Effector CD8-positive, alpha-beta T cell (primary cell): ENCODE measurements at places on chromosomes 1 and 21.
A peak's percentile ranks its signal among the peaks of the same experiment; 100 is the strongest.

DNA sequence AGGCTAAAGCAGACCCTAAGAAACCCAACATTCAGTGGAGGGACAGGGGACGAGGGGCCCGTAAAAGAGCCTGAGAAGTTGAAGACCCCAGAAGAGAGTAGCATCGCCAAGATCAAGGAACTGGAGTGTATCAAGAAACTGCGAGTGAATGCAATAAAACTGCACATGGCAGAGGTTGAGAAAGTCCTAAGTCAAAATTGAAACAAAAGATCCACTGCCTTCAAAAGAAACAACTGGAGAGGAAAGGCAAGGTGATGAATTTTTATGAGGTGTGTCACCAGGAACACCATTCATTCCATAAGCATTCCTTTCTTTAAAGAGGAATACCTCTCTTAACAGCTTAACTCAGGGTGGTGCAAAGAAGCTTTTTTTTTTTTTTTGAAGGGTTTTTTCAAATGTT is 38.3 kb upstream of the ADORA3 start:
- no peak for DNase-seq

DNA sequence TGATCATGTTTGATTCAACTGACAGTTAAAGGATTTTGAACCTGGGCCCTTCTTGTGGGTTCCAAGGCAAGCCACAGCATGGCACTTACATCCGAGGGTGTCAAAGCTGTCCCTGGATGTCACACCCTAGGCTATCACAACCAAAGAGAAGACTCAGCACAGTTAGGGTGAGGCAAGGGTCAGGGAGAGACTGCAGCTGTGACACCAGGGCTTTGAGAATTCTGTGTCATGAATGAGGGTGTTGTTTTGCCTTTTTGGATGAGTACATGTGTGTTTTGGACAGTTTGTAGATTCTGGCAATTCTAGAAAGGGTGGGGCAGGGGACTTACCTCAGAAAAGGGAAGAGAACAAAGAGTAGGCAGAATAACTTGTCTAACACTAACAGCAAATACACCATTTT is 37.8 kb upstream of the ZNF326 start:
- no peak for DNase-seq

GRCh38 chr1:18936471-18936813 is 20.0 kb downstream of the IFFO2 start:
- DNase-seq: no peak

DNA sequence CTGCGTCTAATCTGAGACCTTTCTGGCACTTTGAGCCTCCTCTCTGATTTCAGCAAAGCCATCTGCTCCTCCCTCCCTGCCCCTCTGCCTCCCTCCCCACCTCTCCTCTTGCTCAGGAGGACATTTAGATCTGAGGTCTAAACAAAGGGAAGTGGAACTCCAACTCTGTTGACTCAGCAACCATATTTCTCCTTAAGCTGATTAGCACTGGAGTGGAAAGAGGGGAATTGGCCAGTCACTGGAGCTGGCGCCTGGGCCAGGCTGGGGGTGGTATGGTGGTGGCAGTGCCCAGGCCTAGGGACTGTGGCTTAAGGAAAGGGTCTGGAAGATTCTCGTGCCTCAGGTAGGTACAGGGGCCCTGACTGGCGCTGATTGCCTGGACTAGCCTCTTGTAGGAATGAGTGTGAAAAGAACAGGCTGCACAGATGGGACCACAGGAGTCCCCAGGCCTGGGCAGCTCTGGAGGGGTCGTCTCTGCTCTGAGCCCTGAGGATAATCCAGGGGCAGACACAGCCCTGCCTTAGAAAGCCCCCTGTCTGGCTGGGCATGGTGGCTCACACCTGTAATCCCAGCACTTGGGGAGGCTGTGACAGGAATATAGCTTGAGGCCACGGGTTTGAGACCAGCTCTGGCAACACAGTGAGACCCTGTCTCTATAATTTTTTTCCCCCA is 11.9 kb downstream of the SH2D2A start:
- DNase-seq: no peak

DNA sequence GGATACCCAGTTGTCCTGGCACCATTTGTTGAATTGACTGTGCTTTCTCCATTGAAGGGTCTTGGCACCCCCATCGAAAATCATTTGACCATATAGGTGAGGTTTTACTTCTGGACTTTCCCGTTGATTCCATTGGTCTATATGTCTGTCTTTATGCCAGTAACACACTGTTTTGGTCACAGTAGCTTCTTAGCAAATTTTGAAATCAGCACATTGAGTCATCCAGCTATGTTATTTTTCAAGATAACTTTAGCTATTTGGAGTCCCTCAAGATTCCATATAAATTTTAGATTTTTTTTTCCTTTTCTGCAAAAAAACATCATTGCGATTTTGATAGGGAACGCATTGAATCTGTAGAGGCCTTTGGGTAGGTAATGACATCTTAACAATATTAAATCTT is 235.6 kb downstream of the SMYD3 start:
- DNase-seq: no peak

GRCh38 chr1:246078126-246078887 is 428.8 kb downstream of the SMYD3 start:
- DNase-seq: no peak

DNA sequence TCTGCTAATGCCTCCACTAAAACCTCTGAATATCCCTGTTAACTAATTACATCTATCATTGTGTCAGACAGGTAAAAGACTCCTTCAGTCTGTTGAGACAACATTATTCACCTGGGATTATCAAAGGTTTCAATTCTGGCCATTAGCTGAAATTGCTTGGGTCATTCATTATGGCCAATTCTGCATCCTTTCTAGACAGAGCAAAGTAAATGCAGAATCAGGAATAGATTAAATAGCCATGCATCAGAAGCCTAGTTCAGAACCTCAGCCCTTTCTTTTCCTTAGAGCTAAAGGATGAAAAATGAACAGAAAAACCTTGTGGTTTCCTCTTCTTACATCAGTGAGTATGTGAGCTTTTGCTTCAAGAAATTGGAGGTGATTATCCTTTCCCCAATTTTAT is 665.4 kb upstream of the CAMK1G start:
- DNase-seq: no peak

- no peak for DNase-seq
These were observed 25.5 kb upstream of the PSMG1 start for GRCh38 chr21:39208624-39209333.

GRCh38 chr1:118960026-118960561 is 28.0 kb downstream of the TBX15 start:
- DNase-seq: no peak

DNA sequence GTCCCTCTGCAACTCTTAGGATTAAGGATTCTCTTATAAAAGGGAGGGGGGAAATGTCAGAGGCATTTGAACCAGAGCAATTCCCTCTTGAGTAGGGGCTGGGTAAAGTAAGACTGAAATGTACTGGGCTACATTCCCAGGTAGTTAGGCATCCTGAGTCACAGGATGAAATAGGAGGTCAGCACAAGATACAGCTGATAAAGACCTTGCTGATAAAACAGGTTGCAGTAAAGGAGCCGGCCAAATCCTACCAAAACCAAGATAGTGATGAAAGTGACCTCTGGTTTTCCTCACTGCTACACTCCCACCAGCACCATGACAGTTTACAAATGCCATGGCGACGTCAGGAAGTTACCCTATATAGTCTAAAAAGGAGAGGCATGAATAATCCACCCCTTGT is 14.3 kb upstream of the COX20 start:
- DNase-seq: no peak

DNA sequence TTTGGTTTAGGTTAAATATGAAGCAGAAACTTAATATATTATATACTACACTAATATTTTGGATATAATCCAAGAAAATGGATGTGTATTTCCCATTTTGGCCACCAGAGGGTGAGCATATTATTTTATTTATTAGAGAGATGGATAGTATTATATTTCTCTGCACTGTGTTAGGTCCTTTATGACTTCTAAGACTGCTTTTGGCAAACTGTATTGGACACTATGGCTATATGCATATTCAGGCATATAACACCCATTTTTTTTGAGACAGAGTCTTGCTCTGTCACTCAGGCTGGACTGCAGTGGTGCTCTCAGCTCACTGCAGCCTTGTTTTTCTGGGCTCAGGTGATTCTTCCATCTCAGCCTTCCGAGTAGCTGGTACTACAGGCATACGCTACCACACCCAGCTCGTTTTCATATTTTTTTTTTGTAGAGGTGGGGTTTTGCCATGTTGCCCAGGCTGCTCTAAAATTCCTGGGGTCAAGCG is 17.8 kb upstream of the PGM1 start:
- DNase-seq: no peak

- peak; percentile 29 for DNase-seq
These were observed 12.8 kb upstream of the LMX1A start for GRCh38 chr1:165369255-165369848.

- no peak for DNase-seq
These were observed 35.2 kb downstream of the KANK4 start for GRCh38 chr1:62283986-62284385.

DNA sequence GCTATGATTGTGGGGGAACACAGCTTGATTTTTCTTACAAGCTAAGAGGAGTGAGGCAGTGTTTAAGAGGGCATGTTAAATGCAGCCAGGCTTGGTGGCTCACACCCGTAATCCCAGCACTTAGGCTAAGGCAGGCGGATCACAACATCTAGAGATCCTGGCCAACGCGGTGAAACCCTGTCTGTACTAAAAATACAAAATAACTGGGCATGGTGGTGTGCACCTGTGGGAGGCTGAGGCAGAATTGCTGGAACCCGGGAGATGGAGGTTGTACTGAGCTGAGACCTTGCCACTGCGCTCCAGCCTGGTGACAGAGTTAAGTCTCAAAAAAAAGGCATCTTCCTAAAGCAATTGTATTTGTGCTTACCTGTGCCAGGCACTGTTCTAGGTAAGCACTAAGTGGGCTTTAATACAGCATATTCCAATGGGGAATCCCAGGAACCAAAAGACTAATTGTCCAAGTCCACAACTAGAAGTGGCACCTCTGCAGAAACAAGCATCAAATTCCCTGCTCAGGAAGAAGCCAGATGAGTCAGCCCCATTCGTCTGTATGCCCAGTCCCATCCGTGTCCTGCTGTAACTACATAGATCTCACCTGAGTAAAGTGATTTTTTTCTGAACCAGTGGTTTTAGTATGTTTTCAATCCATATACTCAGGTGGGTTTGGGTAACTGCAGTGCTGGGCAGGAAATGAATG is 4.6 kb downstream of the RCC1 start:
- DNase-seq: no peak

DNA sequence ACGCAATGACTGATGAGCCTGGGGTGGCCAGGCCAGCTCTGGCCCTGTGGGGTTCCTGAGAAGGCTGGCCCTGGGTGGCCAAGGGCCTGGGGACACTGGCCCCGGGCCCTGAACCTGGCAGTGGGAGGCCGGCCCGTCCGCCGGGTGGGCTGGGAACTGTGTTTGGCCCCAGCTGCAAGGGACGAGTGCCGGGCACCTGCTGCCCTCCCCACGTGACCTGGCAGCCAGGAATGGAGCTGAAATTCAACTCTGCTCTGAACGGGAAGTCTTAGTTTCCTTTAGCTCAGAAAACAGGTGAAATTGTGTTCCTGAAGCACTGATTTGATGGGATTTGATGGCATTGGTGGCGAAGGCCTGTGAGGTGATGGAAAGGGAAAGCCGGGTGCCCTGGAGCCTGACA is 8.2 kb upstream of the TTLL10 start:
- no peak for DNase-seq

DNA sequence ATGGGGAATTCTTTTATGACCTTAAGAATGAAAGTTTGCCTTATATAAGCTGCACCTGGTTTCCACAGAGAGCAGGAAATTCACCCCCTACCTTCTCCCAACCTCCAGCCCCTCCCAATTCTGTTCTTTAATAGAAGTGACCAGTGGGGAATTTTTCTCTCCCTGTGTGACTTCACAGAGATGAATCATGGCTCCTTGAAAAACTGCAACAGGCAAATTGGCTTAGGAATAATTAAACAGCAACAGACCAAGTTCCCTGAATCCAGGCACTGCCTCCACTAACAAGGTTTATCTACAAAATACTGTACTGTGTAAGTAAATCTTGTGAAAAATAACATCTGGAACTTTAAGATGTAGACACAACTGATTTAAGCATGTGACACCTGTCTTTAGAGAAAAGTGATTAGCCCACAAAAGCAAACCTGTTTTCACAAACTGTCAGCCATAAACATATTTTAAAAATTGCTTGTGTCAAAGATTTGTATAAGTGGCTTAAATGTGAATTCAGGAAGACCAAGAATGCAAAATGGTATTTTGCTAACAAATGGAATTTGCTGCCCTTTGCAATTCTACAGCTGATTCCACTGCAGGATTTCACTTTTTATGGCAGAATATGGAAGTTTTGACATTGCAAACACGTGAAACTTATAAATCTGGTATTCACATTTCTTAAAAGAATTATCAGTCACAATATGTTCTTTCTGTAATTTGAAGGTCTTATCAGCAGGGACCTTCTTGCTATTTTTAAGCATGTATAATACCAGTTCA is 54.0 kb downstream of the ALG14 start:
- DNase-seq: no peak

GRCh38 chr1:219264561-219264960 is 90.9 kb downstream of the LYPLAL1 start:
- no peak for DNase-seq

DNA sequence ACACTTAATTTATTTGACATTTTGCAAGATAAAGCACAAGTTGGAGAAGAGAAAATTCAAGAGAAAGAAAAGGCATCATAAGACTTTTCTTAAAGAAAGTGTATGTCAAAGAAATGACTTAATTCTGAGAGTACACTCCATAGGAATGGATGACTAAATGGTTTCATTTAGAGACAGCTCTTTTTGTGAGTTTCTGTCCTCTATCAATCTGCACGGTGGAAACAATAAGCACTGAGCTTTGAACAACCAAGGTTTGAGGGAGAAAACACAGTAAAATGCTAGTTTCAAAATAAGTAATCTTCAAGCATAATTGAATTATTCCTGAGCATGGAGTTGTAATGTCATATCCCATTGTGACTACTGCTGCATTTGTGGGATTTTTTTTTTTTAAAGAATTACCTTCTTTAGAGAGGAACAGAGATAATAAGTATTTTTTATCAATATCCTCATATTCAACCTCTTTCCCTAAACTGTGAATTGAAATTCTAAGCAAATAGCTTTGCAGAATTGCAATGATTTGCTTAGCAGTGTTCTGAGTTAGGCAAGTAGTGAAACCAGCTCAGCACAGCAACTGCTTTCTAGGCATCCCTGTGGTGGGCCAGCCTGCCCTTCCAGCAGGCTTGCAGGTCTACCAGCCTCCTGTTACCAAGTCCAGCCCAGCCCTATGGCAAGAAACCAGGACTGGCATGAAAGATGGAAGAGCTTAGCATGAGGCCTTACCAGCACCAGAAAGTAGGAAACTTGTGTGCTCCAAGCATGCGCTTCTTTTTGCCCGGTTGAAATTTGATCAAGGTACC is 38.2 kb downstream of the KCNJ6 start:
- no peak for DNase-seq

DNA sequence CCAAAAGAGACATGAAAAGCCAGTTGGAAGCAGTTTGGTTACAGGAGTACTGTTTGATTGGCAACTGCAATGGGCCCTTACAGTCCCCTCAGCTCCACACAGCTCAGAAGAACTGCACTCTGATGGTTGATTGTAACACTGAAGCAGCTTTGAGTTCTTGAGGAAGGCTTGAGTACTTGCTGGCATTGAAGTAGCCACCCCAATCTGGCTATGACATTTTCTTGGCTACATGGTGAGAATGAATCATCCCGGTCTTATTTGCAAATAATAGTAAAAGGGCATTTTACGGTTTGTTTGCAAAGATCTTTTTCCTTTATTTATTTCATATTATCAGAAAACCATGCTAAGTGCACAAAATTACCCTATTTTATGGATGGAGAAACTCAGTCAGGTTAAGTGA is 159.7 kb upstream of the BEND5 start:
- no peak for DNase-seq
